ENCODE measurements at places on chromosomes 12 and 14. TPM values are rescaled to one million over a fixed set of nuclear protein-coding genes. Genes with fewer than 3 reads are reported as not detected.

DNA sequence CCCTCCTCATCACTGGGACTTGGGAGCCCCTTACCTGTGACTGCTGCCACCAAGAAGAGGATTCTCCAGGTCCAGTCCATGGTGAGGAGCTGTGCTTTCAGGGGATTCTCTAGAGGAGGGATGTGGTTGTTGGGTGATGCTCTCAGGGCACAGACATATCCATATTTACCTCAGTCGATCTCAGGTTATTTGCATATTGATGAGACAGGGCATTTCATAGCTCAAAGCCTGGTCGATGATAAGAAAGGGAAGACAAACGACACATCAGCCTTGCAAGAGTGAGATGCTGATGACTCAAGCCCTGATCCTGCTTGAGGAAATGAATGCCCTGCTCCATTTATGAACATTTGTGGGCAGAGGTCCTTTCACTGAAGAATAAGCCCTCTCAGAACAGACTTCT is 981.0 kb downstream of the TMEM121 start:
- DNase-seq, result no peak

GRCh38 chr14:34931206-34931605 is 51.6 kb upstream of the SRP54 start:
- no peak for DNase-seq

- no peak for DNase-seq
These were observed 175.1 kb downstream of the CHST11 start for GRCh38 chr12:104631867-104632266.

Gene TAS2R30
- 3.4 TPM for total RNA-seq

Measured in activated B cell treated with CpG ODN at 0.5 μM for 24 hours (primary cell).